ENCODE measurements at places on chromosomes 5 and 9.

- peak; percentile 41 for DNase-seq
These were observed 485.6 kb downstream of the ZSWIM6 start for GRCh38 chr5:61817472-61818326.

GRCh38 chr5:148957591-148958202 lies 105.2 kb downstream of the SH3TC2 start:
- DNase-seq, result peak; percentile 54

- peak; percentile 25 for DNase-seq
These were observed 97.9 kb upstream of the MAMDC2 start for GRCh38 chr9:69945671-69946141.

- DNase-seq, result peak; percentile 13
These were observed 52.9 kb downstream of the PAM start for GRCh38 chr5:102807878-102808502.

DNA sequence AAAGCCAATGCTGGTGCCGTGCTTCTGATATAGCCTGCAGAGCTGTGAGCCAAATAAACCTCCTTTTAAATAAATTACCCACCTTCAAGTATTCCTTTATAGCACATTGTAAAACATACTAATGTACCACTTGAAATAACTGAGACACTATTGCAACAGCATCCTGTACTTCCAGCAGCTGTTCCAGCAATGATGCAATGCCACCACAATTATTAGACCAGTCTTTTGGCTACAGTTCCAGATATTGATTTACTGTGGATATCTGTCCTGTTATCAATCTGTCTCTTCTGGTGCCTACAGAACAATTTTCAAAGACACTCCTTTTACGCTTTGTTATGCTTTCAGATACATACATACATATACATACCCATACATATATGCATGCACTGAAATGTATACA lies 567.9 kb downstream of the TAF11L14 start:
- no peak for DNase-seq

GRCh38 chr5:180097926-180098325 lies 26.4 kb upstream of the RNF130 start:
- DNase-seq, result no peak

DNA sequence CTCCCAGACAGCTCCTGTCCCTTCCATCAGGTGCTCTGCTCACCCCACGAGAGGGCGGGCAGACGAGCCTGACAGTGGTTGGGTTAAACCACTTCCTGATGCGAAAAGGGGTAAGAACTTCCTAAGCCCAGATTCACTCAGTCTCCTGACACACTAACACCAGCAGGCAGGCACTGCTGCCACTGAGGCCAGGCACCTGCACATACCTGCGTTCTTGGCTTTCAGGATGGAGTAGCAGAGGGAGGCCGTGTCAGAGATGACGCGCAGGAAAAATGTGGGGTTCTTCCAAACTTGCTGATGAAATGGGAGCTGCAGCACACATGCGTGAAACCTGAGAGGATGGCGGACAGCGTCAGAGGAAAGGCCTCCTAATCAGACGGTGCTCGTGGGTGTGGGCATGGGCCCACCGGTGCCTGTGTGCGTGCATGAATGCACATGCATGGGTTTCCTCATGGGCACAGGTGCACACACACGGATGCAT lies 29.9 kb downstream of the SLC6A18 start:
- no peak for DNase-seq

GRCh38 chr5:86095092-86095491 lies 522.6 kb upstream of the COX7C start:
- DNase-seq, result no peak

DNA sequence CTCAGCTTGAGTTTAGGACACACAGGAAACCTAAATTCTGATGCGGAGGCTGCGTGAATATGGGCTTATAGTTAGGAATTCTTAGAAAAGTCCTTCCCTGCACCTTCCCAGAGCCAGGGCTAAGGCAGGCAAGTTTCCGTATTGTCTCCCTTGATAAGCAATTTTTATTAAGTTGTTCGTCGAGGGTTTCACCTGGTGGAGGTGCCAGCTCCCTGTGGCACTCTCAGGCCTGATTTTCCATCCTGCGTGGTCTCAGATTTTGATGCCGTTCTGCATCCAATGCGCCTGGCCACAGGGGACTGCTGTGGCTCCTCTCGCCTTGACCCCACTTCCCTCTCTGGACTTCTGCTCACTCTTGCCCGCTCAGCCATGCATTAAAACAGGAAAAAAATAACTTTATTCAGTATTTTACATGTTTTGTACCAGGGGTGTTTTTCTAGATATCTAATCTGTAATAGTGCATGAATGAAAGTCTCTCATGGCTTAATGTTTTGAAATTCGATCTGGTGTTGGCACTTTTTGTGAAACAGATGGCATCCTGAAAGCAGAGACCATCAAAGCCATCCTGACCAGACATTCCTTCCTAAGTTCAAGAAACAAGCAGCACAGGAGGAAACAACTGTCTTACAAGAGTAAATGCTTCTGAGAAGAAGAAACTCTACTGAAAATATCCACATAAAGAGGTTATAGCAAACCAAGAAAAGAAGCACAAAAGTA lies 50.7 kb downstream of the TRIP13 start:
- DNase-seq, result no peak

DNA sequence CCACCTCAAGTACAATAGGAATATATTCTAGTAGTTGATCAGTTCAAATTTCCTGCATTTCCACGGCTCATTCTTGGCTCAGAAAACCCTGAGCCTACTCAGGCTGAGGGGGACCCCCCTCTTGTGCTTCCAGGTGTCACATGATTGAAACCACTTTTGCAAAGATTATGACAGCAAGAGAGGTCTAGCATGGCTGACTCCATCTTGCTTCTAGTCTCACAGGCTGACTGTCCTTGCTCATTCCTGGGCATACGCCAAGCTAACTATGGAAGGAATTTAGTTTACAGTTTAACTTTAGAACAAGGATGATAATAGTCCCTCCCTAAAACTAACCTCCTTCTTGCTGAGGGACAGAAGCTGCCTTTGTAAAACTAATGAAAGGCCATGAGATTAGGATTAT lies 154.1 kb downstream of the SNX18 start:
- DNase-seq, result no peak

DNA sequence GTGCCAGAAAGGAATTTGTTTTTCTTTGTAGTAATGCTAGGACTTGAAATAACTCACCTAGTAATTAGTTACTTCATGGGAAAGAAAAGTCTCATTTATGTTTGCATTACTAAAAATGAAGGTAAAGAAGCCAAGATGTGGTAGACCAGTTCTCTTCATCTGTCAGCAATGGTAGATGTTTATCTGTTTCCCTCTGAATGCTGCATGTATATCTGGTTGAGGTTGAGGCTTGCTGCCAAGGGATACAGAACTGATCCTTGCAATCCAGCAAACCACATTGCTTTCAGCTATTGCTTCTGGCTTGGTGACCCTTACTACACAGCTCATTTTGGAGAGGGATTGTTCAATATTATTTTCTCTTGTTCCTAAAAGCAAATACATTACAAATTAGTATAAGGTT lies 73.6 kb downstream of the ZNF474 start:
- no peak for DNase-seq

GRCh38 chr5:138603249-138603920 lies 28.2 kb upstream of the HSPA9 start:
- DNase-seq, result no peak

DNA sequence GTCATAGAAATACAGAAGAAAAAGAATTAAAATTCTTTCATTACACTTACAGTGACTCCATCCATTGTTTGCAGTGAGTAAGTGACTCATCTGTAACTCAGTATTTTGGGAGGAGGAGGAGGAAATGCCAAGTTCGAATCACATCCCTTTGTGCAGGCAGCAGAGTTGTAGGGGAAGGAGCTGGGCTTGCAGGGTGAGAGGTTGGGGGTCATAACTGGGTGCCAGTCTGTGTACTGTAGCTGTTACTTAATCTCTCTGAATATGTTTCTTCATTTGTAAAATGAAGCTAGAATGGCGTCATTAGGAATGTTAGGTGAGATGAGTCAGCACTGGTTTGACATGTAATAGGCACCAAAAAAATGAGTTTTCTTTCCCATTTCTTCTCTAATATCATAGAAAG lies 235.7 kb upstream of the ADAMTSL1 start:
- no peak for DNase-seq

GRCh38 chr5:40033411-40033810 lies 608.6 kb upstream of the DAB2 start:
- no peak for DNase-seq

DNA sequence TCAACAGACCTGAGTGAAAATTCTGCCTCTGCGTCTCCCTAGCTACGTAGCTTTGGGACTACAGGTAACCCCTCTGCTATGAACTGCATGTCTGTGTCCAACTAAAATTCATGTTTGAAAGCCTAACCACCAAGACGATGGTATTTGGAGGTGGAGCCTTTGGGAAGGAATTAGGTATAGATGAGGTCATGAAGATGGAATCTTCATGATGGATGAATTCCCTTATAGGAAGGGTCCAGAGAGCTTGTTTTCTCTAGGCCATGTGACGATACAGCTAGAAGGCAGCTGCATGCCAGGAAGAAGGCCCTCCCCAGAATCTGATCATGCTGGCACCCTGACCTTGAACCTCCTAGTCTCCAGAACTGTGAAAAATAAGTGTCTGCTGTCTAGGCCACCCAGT lies 296.4 kb downstream of the SLIT3 start:
- DNase-seq, result no peak

DNA sequence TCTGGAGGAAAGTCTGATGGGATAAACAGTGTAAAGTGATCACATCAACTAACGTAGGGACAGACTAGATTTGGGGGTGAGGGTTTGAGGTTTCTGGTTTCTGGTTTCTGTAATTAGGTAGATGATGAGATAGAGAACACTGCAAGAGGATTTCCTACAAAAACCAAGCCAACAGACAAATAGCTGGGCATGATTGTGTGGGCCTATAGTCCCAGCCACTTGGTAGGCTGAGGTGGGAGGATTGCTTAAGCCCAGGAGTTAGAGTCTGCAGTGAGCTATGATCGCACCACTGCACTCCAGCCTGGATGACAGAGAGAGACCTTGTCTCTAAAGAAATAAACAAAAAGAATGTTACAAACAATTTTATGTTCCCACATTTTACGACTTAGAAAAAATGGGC lies 34.4 kb upstream of the RNU6ATAC start:
- no peak for DNase-seq

DNA sequence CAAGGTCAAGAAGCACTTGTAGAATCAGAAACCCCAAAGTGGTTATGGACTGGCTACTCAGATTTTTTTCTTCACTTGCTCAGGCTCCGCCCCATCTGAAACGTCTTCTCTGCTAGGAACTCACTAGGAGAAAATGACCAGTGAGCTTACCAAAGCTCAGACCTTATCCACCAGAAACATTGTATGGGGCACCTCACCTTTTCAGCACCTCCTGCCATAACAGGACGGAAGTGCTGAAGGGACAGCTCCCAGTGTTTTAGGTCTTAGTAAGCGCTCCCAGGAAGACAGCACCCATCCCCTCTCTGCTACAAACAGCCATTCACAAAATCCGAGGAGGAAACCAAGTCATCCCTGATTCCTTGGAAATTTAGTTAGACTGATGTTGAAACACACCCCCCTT lies 1.2 kb upstream of the GABRA1 start:
- no peak for DNase-seq

DNA sequence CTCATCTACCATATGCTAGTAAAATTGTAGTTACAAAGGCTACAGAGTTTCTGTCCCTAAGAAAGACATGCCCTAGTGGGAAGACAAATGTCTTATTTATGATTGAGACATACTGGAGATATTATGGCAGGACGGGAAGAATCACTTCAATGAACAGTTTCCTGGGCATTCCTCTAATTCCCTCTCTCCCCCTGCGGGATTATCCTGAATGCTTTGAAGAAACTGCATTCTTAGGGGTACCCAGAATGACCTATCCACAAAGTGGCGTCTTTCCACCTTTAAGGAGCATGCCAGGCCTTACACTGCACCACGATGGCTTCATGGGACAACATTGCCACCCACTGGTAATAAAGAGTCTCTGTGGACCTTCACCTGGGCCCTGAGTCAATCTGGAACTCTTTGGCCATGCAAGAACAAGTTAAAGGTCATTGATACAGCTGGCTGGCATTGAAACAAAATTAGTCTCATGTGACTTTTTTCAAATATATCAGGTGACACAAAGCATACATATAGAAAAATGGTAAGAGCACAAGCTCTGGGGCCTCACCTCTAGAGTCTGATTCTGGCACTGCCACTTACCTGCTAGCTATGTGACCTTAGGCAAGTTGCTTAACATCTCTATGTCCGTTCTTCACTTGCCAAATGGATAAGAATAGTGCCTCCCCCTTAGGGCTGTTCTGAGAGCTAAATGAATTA lies 32.0 kb downstream of the ANKRD55 start:
- peak; percentile 43 for DNase-seq

- DNase-seq, result no peak
These were observed 22.5 kb upstream of the PTGS1 start for GRCh38 chr9:122348288-122348777.

DNA sequence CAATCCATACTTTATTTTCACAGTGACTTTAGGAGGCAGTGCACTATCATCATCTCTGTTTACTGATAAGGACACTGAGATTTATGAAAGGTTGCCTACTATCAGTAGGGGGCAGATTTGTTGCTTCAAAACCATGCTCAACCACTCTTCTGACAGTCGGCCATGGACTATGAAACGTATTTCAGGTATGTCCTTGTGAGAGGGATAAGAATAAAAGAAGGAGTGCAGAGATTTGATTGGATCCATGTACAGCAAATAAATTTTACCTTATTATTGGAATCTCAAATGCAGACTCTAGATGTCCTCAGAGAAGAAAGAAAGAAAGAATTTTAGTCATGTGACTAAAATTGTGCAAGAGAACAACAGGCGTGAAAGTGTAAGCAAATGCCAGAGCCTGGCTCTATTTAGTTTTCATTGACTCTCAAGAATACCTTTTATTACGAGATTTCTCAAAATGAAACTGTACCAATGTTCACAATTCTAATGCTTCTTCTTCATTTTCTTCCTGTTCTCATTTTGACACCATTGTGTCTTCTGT lies 296.6 kb upstream of the RASA1 start:
- DNase-seq, result no peak

DNA sequence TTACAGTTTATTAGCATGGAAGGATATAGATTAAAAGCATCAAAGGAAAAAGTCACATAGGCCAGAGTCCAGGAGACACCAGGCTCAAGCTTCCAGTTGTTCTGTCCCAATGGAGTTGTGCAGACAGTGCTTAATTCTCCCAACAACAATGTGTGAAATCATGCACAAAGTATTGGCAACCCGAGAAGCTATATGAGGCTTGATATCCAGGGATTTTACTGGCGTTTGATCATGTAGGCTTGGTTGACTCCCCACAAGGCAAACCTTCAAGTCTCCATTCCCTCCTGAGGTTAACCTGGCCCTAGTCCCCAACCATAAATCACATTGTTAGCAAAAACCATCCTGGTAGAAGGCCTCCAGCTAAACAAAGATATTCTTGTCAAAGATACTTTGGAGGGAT lies 141.5 kb downstream of the ADAMTS19 start:
- DNase-seq, result no peak

All from left colon (tissue), 2 donors.